Smooth muscle cell of trachea (primary cell): ENCODE measurements at places on chromosomes 12 and 14. TPM values are rescaled to one million over a fixed set of nuclear protein-coding genes. Genes with fewer than 3 reads are reported as not detected.

The KRT79 gene
- total RNA-seq: not detected in 2 replicates

The TUNAR gene
- not detected in 2 replicates for total RNA-seq

The IL22 gene
- not detected in 2 replicates for total RNA-seq

The CYP46A1 gene
- 0.29 and 0.99 TPM in 2 replicates for total RNA-seq

The SLC39A9 gene
- 115 and 116 TPM in 2 replicates for total RNA-seq

The FSCB gene
- under 0.01 TPM in 1 of 2 replicates, not detected in the other for total RNA-seq

The CLEC4A gene
- 0.87 and 2.2 TPM in 2 replicates for total RNA-seq

The CLEC14A gene
- 2.2 and 15.9 TPM in 2 replicates for total RNA-seq

The KRT73 gene
- not detected in 2 replicates for total RNA-seq

The LRRC10 gene
- not detected in 2 replicates for total RNA-seq

The FAM90A1 gene
- 0.33 TPM in 1 of 2 replicates, not detected in the other for total RNA-seq

The LRCOL1 gene
- total RNA-seq: not detected in 2 replicates

The IRAK3 gene
- total RNA-seq: 10.8 and 12.5 TPM in 2 replicates

The TAS2R19 gene
- total RNA-seq: 4.5 and 9.6 TPM in 2 replicates

The TMPRSS12 gene
- total RNA-seq: not detected in 2 replicates

The OTOGL gene
- under 0.01 and 0.29 TPM in 2 replicates for total RNA-seq

The ANO2 gene
- total RNA-seq: 0.44 TPM in 1 of 2 replicates, not detected in the other

The MNAT1 gene
- 35.7 and 78.5 TPM in 2 replicates for total RNA-seq

The SNW1 gene
- 60.4 and 63.7 TPM in 2 replicates for total RNA-seq

The STON2 gene
- 25.2 and 46.1 TPM in 2 replicates for total RNA-seq

The TAS2R9 gene
- not detected in 2 replicates for total RNA-seq

The PPP4R4 gene
- 0.44 and 2.8 TPM in 2 replicates for total RNA-seq

The KRT6C gene
- not detected in 2 replicates for total RNA-seq

The RASSF8 gene
- 50.2 and 54.9 TPM in 2 replicates for total RNA-seq

The CIDEB gene
- 1.5 and 2.6 TPM in 2 replicates for total RNA-seq

The TAS2R8 gene
- 0.29 TPM in 1 of 2 replicates, not detected in the other for total RNA-seq

The CD27 gene
- 0.17 TPM in 1 of 2 replicates, not detected in the other for total RNA-seq

The TMEM63C gene
- not detected in 2 replicates for total RNA-seq

The ACRBP gene
- 0.29 and 0.50 TPM in 2 replicates for total RNA-seq

The C12orf60 gene
- total RNA-seq: 0.99 and 1.3 TPM in 2 replicates

The NELL2 gene
- total RNA-seq: not detected in 2 replicates

The SLC8A3 gene
- under 0.01 and 0.33 TPM in 2 replicates for total RNA-seq

The PTHLH gene
- total RNA-seq: 0.83 and 1.9 TPM in 2 replicates

The KRT72 gene
- total RNA-seq: not detected in 2 replicates

The FGD4 gene
- 13.1 and 19.2 TPM in 2 replicates for total RNA-seq

The PLCZ1 gene
- total RNA-seq: 0.33 TPM in 1 of 2 replicates, not detected in the other

The B4GALNT3 gene
- total RNA-seq: under 0.01 TPM in 1 of 2 replicates, not detected in the other

The NID2 gene
- 186 and 315 TPM in 2 replicates for total RNA-seq

The OAS2 gene
- total RNA-seq: 2.9 and 3.3 TPM in 2 replicates

The RTN1 gene
- 0.17 TPM in 1 of 2 replicates, not detected in the other for total RNA-seq

The CMKLR1 gene
- total RNA-seq: 0.33 TPM in 1 of 2 replicates, not detected in the other

The IFNG gene
- not detected in 2 replicates for total RNA-seq

The BDKRB1 gene
- total RNA-seq: 9.7 and 37.2 TPM in 2 replicates

The LRP1 gene
- 535 and 1,024 TPM in 2 replicates for total RNA-seq

The NPFF gene
- not detected in 2 replicates for total RNA-seq

The MMP14 gene
- total RNA-seq: 468 and 649 TPM in 2 replicates

The RAPGEF3 gene
- 6.8 and 10.8 TPM in 2 replicates for total RNA-seq

The ACACB gene
- 8.3 and 15.0 TPM in 2 replicates for total RNA-seq

The ZNF26 gene
- 20.4 and 28.1 TPM in 2 replicates for total RNA-seq

The KRT75 gene
- not detected in 2 replicates for total RNA-seq

The MIPOL1 gene
- total RNA-seq: 7.9 and 13.2 TPM in 2 replicates

The SLC35F4 gene
- under 0.01 TPM in 1 of 2 replicates, not detected in the other for total RNA-seq

The JPH4 gene
- total RNA-seq: not detected in 2 replicates

The LRP1-AS gene
- not detected in 2 replicates for total RNA-seq

The CCDC197 gene
- total RNA-seq: not detected in 2 replicates

The KRT78 gene
- not detected in 2 replicates for total RNA-seq

The GDF3 gene
- total RNA-seq: not detected in 2 replicates
